ENCODE measurements at places on chromosomes 5 and 9.

DNA sequence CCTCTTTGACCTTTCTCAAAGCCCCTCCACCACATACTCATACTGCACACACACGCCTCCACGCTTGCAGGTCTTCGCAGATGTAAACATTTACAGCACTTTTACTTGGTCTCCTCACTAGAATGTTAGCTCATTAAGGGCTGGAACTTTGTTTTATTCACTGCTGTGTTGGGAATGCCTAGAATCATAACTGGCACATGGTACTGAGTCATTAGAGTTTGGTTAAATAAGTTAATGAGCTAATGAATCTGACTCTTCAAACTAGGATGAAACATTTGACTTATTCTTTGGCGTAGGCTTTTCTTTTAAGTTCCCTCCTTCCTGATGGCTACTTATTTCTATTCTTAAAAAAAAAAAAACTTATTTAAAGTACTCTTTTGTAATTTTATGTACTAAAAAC, 28.9 kb downstream of the MAN2A1 start:
- DNase-seq = no peak

- no peak for DNase-seq
Observed at GRCh38 chr9:96612966-96613589, 6.6 kb downstream of the CDC14B start.

- DNase-seq = no peak
Observed at GRCh38 chr5:103232393-103232999, 26.1 kb upstream of the MACIR start.

DNA sequence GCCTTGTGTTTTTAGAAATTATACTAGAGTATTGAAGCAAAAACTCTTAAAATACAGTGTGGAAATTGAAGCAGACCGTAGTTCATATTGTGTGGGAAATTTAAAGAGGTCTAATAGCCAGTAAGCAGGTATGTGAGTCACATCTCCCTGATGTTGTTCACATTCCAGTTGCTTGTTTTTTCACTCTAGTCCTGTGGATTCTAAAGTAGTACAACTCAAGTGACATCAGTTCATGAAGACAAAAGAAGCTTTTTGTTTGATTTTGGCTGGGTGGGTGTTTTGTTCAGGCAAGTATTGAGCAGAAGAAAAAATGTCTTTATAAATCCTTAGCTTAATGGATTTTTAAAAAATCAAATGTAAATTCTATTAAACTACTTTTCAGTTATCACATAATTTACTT, 216.2 kb downstream of the MAN2A1 start:
- DNase-seq = no peak

GRCh38 chr9:136769710-136770191, 5.4 kb upstream of the LCN15 start:
- DNase-seq = no peak

DNA sequence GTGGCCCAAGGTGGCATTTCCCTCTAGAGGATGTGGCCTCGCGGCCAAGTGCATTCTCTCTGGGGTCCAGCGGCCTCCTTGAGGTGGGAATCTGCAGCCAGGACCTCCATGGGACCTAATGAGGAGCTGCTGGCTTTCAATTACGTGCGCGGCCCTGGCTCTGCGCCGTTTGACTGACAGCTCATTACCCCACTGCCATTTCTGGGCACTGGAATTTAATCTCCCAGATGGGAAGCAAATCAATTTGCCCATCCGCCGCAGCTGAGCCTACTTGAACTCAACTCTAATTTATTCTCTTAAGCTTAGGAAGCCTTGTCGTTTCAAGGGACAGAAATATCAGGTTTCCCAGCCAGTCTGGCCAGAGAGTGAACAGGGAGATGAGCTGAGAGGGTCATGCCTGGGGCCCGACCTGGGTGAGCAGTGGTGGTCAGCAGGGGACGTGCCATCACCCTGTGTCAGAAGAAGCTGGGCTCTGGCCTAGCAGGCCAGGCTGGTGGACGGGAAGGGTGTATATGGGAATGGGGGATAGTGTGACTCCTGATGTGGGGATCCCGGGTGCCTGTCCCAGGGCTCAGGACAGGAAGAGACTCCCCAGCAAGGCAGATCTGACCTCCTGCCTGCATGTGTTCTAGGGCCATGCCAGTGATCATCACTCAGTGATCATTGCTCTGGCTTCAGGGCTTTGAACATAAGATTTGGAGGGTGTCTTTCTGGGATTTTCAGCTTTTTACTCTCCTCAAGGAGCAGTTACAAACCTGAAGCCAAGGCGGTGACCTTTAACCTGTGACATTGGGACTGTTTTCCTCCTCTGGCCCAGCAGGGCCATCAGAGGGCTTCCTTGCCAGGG, 69.7 kb downstream of the MACROH2A1 start:
- no peak for DNase-seq

- no peak for DNase-seq
Observed at GRCh38 chr9:135080286-135081263, 6.9 kb upstream of the OLFM1 start.

- no peak for DNase-seq
Observed at GRCh38 chr5:138616508-138616907, 41.3 kb upstream of the HSPA9 start.

GRCh38 chr5:82205005-82205404, 73.1 kb downstream of the RPS23 start:
- no peak for DNase-seq

All from activated CD8-positive, alpha-beta memory T cell treated with anti-CD3 and anti-CD28 coated beads for 4 hours (primary cell).